ENCODE measurements at places on chromosomes 7 and 10. TPM values are rescaled to one million over a fixed set of nuclear protein-coding genes. Genes with fewer than 3 reads are reported as not detected.

GRCh38 chr10:104253106-104253505 is 1.6 kb upstream of the GSTO1 start:
- DNase-seq: no peak

GRCh38 chr7:22425361-22425760 is 68.4 kb upstream of the RAPGEF5 start:
- no peak for DNase-seq

GRCh38 chr10:60497364-60497763 is 107.7 kb upstream of the ANK3 start:
- no peak for DNase-seq

Gene C10orf53
- total RNA-seq: not detected

Gene PGAM2
- 1.7 TPM for total RNA-seq

Gene PALS2
- 20.5 TPM for total RNA-seq
